Right renal pelvis (tissue), 4 donors: ENCODE measurements at places on chromosomes 1 and 21. TPM values are rescaled to one million over a fixed set of nuclear protein-coding genes. Genes with fewer than 3 reads are reported as not detected.

GRCh38 chr1:213676736-213677135 lies 311.0 kb upstream of the PROX1 start:
- DNase-seq, result no peak

DNA sequence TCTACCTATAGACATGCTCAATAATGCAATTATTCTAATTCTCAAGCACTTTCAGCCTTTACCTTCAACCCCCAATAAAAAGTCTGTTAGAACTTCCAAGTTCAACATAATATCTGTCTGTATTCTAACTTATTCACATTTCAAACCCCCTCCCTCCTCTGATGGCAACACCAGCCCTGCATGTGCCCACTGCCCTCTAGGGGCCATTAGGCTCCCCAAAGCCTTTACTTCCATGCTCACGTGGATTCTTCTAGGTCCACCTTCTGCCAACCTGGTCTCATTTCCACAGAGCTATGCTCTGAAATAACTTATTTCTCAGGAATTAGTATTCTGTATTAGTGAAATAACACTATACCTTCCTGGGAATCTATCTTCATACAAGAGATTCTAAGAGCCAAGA lies 22.2 kb upstream of the KPRP start:
- no peak for DNase-seq

DNA sequence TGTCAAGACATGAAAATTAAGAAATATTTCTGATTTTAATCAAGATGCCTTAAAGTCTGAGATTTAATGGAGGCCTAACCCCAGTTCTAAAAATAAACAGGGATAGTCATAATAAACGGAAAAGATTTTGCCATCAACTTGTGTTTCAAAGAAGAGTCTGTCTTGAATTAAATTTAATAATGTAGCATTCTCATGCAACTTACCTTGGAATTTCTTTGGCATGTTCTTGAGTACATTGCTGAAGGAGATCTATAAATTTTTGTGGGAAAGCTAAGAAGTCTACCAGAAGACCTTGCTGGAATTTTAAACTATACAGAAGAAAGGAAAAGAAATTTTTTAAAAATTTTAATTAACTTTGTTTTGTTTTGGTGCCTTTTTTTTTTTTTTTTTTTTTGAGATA lies 10.6 kb downstream of the SASS6 start:
- no peak for DNase-seq

- DNase-seq, result no peak
These were observed 186.0 kb upstream of the AJAP1 start for GRCh38 chr1:4468386-4468785.

- no peak for DNase-seq
These were observed 3.6 kb downstream of the KCNJ15 start for GRCh38 chr21:38260426-38260825.

OR14K1 gene
- polyA plus RNA-seq, result not detected

CHRM3 gene
- 8.1 TPM for polyA plus RNA-seq

- DNase-seq, result no peak
These were observed 65.4 kb downstream of the TOMM20 start for GRCh38 chr1:235063068-235063765.
